ENCODE measurements at places on chromosomes 11 and 22.

DNA sequence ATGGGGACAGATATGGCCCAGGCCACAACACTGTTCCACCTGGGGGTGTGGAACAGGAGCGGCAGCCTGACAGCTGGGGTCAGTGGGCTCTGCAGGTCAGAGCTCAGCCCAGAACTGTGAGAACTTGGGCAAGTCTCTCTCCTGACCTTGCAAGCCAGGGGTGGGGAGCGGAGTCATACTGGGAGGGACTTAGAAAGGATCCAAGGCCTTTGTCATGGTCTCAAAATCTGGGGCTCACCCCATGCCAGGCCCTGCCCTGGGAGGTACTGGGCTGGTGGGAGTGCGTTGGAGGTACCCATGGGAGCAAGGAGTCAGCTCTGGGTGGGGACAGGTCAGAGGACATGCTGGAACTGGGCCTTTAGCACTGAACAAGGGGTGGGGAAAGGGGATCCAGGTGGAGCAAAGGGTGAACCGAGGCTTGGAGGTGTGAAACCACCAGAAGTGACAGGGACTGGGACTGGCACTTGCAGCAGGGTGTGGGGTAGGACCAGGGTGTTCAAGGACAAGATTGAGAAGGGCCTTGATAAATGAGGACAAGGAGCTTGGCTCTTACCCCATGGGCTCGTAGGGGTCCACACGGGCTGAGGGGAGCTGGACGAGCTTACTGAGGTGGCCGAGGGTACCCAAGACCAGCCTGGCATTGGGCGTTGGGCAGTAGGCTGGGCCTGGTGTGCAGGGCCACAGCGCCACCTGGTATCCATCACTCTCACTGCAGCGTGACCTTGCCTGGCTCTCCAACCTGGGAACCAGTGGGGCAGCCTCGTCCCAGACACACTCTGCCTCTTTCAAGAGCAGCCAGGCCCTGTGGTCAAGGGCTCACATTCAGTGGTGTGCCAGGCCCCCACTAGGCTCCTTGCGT is 7.4 kb upstream of the PMM1 start:
- no peak overlapping the region for H3K4me3 ChIP-seq
- peaks cover 6% of the 10 kb centered on the region for H3K4me1 ChIP-seq
- no peaks in the 10 kb centered on the region for H3K27me3 ChIP-seq
- DNase-seq, result no peak
- H3K36me3 ChIP-seq, result peaks cover 6% of the 10 kb centered on the region

GRCh38 chr22:27097506-27097905 is 440.1 kb downstream of the MIAT start:
- peaks cover 3% of the 10 kb centered on the region for H3K4me1 ChIP-seq
- no peak overlapping the region for H3K4me3 ChIP-seq
- no peak overlapping the region for H3K27ac ChIP-seq
- DNase-seq, result no peak

GRCh38 chr22:28594076-28594796 is 85.4 kb downstream of the TTC28 start:
- no peaks in the 10 kb centered on the region for H3K36me3 ChIP-seq
- no peaks in the 10 kb centered on the region for H3K27me3 ChIP-seq
- H3K4me3 ChIP-seq, result no peak overlapping the region
- DNase-seq, result no peak
- H3K4me1 ChIP-seq, result no peaks in the 10 kb centered on the region

DNA sequence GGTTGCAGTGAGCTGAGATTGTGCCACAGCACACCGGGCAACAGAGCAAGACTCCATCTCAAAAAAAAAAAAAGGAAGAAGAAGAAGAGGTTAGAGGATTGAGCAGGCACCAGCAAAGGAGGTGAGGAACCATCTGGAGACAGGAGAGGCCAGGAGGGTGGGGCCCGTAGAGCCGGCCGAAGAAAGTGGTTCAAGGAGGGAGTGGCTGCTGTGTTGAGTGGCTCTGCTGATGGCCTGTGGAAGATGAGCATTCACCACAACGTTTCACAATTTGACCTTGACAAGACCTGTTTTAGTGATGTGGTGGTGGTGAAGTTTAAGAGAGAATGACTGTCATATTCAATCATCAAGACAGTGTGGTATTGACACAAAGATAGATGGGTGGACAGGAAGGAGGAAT is 6.8 kb upstream of the CTSD start:
- H3K27me3 ChIP-seq, result no peaks in the 10 kb centered on the region
- H3K36me3 ChIP-seq, result no peaks in the 10 kb centered on the region
- H3K4me3 ChIP-seq, result no peak overlapping the region
- H3K27ac ChIP-seq, result peak overlapping the region; percentile 76
- peaks cover 26% of the 10 kb centered on the region for H3K4me1 ChIP-seq

- no peak overlapping the region for H3K27ac ChIP-seq
- DNase-seq, result no peak
- no peak overlapping the region for H3K4me3 ChIP-seq
- peaks cover 100% of the 10 kb centered on the region for H3K36me3 ChIP-seq
Observed at GRCh38 chr22:31094741-31095140, 12.6 kb downstream of the SELENOM start.

- no peaks in the 10 kb centered on the region for H3K27me3 ChIP-seq
- H3K4me3 ChIP-seq, result no peak overlapping the region
- H3K27ac ChIP-seq, result no peak overlapping the region
- no peaks in the 10 kb centered on the region for H3K4me1 ChIP-seq
Observed at GRCh38 chr11:37109286-37109585, 511.2 kb upstream of the RAG2 start.

DNA sequence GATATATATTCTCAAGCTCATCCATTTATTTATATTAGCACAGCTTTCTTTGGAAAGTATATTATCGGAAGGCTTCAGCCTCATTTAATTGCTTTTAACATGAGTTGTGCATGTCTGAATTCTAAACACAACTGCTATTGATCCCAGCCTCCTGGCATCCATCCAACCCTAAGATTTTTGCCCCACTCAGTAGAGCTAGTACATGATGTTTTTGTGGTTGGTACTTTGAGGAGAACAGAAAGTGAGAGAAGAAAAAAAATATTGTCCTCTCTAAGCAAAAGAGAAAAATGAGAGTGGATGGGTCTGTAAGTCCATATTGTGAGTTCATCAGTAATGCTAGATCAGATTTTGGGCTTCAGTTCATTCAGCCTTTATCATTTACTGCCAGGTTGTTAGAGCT is 198.7 kb downstream of the DDX10 start:
- no peaks in the 10 kb centered on the region for H3K36me3 ChIP-seq
- H3K27me3 ChIP-seq, result no peaks in the 10 kb centered on the region
- peaks cover 10% of the 10 kb centered on the region for H3K4me1 ChIP-seq
- H3K4me3 ChIP-seq, result no peak overlapping the region
- no peak overlapping the region for H3K27ac ChIP-seq
- no peak for DNase-seq

DNA sequence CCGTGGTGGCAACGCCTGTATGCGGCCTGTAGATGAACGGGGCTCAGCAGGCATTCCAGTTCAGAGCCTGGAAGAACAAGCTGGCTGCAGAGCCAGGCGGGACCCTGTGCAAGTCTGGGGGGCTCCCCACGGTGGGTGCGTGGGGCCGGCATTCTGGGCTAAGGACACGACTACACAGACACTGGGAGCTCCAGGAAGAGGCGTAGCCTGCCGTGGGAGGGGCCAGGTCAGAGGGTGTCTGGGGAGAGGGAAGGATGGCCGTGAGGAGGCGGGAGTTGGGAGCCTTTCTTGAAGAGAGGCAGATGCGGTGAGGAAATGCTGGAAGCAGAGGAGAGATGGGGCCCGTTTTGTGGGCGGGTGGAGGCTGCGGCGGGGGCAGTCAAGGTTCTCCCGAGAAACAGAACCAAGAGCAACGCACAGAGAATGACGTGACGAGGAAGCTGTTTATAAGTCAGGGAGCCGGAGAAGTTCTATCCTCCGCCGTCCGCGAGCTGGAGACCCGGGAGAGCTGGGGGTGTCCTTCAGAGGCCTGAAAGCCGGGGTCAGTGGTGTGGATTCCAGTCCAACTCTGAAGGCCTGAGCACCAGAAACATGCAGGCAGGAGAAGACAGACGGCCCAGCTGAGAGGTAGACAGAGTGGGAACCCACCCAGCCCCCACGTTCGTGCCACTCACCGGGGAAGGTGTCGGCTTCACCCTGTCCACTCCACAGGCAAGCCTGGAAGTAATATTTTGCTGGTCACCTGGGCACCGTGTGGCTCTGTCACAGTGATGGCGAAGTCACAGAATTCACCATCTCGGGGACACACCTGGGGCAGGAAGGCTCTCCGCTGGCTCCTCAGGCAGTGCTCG is 529.6 kb downstream of the BRD1 start:
- H3K4me3 ChIP-seq, result no peak overlapping the region
- H3K27ac ChIP-seq, result no peak overlapping the region
- no peaks in the 10 kb centered on the region for H3K27me3 ChIP-seq
- H3K4me1 ChIP-seq, result no peaks in the 10 kb centered on the region
- no peak for DNase-seq
- no peaks in the 10 kb centered on the region for H3K36me3 ChIP-seq

DNA sequence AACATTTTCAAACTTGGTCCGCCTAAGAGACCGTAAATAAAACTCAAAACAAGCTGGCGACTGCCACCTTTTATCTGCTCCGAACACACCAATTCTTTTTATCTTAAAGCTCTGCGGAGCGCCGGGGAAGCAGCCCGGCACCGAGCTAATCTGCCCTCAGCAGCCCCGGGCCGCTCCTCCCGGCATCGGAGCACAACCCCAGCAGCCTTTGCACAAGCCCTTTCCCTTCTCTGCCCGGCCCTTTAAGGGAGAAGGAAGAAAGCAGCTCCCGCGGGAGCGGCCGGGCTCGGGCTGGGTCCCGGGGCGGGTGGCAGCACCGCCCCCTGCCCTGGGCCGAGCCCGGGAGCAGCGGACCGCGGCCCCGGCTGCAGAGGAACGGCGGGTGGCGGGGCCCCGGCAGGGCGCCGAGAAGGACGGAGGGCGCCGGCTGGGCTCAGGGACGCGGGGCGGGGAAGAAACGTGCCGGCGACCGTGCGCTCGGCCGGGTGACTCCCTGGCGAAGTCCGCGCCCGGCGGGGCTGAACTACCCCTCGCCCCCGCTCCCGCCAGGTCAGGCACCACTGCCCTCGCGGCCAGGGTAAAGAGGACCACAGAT is 133.6 kb upstream of the C11orf58 start:
- no peaks in the 10 kb centered on the region for H3K27me3 ChIP-seq
- DNase-seq, result no peak
- no peaks in the 10 kb centered on the region for H3K36me3 ChIP-seq

DNA sequence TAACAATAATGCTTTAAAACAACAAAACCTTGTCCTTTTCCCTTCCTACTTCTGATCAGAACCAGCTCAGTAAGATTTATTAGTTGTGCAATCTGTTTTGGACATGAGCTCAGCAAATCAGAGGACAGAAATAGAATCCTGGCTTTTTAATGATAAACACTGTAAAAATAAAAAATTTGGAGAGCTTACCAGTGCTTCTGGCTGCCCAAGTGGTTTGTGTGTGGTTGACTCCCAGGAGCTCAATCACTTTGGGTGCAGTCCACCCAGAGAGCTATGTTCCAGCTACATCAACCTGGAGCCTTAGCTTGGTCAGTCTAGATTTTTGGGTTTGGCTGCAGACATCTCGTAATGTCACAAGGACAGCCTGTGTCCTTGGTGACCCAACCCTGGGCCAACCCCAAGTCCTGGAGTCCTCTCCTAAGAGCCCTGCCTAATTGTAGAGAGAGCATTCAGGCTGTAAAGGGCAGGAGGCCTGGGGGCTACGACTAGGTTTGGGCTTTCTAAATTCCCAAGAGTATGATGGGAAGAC is 28.5 kb downstream of the CD44 start:
- H3K4me3 ChIP-seq, result no peak overlapping the region
- H3K27ac ChIP-seq, result peak overlapping the region; percentile 84
- no peaks in the 10 kb centered on the region for H3K36me3 ChIP-seq
- no peaks in the 10 kb centered on the region for H3K27me3 ChIP-seq
- peaks cover 47% of the 10 kb centered on the region for H3K4me1 ChIP-seq

GRCh38 chr11:3003396-3004231 is 11.5 kb upstream of the NAP1L4 start:
- no peaks in the 10 kb centered on the region for H3K27me3 ChIP-seq
- peaks cover 35% of the 10 kb centered on the region for H3K4me1 ChIP-seq

All from esophagus squamous epithelium (tissue), 5 donors.